ENCODE measurements at places on chromosomes 2 and 18.

- no peak for DNase-seq
Measured at GRCh38 chr2:200423541-200423940, 86.3 kb downstream of the KCTD18 start.

- DNase-seq: no peak
Measured at GRCh38 chr2:80591233-80591632, 286.7 kb upstream of the LRRTM1 start.

DNA sequence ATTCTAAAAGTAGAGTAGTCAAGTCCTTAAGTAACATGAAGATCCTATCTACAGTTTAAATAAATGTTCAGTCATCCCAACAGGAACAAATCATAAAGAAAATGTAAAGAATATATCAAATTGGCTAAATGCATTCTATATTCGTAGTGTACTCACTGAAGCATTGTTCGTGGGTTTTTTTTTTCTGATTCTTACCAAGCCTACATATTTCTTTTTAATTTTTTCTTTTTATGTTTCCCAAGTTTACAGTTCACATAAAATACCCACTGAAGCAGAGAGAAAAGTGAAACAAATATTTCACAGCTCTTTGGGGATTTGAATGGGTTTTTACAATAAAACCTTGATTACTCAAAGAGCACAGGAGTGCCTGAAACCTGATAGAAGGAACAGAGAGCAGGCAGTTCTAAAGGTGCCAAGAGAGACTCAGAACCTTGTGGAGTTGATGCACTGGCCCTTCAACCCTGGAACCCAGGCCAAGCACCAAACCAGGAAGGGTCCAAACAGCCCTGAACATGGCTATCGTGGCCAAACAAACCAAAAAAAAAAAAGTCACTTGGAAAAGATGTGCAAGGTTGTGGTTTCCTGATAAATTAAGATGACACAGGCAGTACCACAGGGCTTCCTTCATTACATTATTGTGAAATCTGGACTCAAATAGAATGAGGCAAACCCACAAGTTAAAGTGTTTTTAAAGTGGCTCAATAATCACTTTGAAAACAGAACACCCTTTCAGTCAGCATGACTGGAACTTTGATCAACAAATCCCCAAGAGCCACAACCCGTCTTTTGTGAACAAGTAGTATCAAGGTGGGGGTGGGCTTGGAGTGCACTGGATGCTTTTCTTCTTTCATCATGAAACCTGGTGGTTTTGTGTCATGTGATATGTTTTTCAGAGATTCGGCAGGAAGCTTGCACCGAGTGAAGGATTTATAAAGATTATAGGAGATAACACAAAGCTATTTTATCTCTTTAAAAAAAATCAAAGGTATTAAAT is 245.0 kb upstream of the FN1 start:
- DNase-seq: no peak

- no peak for DNase-seq
Measured at GRCh38 chr2:59236723-59237122, 995.6 kb upstream of the FANCL start.

All from NCI-H1092 (cell line).